Coronary artery (tissue), 2 donors: ENCODE measurements at places on chromosomes 11 and 22.

GRCh38 chr22:44669561-44669976, 32.4 kb upstream of the PRR5 start:
- DNase-seq: no peak

GRCh38 chr11:126992804-126993111, 7.8 kb downstream of the KIRREL3 start:
- DNase-seq: no peak

DNA sequence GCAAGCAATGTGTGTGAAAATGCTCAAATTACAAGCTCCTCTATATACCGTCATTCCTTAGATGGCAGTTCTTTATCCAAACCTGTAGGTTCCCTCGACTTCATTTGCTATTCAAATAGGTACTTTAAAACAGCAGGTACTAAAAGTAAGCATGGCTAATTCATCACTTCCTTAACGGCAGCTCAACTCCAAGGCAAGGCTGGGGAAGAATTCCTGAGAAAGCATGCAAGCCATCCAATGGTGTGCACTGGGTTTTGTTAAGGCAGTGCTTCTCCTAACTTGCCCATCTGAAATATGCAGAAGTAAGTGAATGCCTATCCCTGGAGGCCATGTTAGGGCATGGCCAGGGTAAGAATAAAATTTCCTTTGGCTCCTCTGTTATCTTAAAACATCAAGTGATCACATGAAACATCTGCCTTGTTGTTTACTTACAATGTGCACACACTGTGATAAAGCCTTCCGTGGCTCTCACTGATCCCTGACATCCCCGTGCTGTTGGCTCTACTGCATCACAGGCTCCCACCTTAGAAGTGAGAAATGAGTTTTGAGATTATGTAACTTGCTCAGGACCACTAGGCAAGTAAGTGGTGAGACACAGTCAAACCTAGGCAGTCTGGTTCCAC, 52.1 kb downstream of the SMCO4 start:
- DNase-seq: no peak

DNA sequence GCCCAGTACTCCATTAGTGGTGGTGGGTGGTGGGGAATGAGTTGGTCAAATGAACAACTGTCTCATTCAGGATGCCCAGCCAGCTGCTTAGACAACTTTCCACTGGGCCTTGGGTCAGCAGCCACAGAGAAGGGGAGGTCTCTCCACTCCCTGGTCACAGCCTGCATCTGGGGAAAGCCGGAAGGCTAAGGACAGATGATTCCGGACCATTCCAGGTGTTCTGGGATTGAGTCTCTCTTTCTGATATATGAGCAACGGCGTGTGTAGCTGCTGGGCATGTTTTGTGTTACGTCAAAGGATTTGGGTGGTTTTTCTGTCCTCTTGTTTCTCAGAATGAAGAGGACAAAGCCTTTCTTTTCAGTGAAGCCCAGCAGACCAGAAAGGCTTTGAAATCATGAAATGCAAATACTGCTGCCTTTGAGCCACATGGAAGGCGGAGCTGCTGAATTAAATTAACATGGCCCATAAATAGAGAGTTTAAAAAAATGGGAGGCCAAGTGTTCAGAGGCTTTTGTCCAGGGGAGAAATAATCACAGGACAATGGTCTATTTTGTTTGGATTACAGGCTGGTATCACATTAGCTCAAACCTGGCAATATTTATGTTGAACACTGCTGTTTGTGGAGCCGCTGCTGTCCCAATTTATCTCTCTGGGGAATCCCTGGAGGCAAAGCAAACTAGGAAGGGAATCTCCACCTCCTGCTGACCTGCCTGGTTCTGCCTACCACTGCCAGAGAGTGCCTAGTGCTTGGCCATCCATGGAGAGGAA, 234.4 kb upstream of the E2F8 start:
- DNase-seq: no peak

- DNase-seq: no peak
Observed at GRCh38 chr22:33835265-33835664, 85.0 kb downstream of the LARGE1 start.

DNA sequence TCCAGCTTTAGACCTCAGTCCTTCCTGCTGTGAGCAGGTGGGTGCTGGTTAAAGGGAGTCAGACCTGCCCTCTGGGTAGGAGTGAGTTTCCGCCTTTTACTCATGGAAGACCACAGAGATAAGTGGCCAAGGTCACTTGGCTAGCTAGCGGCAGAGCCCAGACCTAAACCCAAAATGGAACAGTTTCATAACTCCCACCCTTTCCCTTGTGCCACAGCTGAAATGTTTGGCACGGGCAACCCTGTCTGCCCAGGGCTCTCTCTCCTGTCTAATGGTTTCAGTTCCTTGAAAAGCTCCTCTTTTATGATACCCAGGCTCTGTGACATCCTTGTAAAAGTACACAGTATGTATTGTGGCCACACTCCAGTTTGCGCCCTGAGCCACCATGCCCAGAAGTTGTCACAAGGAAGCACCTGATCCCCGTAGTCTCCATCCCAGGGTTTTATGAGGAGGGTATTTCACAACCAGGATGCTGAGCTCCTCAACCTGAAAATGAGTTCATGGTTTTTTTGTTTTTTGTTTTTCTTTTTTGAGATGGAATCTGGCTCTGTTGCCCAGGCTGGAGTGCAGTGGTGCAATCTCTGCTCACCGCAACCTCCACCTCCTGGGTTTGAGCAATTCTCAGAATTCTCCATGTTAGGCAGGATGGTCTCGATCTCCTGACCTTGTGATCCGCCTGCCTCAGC, 5.1 kb downstream of the MB start:
- DNase-seq: no peak

GRCh38 chr11:35163702-35164496, 24.9 kb downstream of the CD44 start:
- DNase-seq: no peak
